ENCODE measurements at places on chromosomes 5 and 9. TPM values are rescaled to one million over a fixed set of nuclear protein-coding genes. Genes with fewer than 3 reads are reported as not detected.

The FOXI1 gene
- total RNA-seq = not detected

The ERGIC1 gene
- 113 TPM for total RNA-seq

The IRX1 gene
- total RNA-seq = not detected

The FLT4 gene
- total RNA-seq = 0.17 TPM

The FKTN gene
- 29.0 TPM for total RNA-seq

The NR2F1 gene
- total RNA-seq = 90.8 TPM

The ADRA1B gene
- total RNA-seq = 0.26 TPM

The SHC3 gene
- 7.7 TPM for total RNA-seq

The SIT1 gene
- total RNA-seq = not detected

DNA sequence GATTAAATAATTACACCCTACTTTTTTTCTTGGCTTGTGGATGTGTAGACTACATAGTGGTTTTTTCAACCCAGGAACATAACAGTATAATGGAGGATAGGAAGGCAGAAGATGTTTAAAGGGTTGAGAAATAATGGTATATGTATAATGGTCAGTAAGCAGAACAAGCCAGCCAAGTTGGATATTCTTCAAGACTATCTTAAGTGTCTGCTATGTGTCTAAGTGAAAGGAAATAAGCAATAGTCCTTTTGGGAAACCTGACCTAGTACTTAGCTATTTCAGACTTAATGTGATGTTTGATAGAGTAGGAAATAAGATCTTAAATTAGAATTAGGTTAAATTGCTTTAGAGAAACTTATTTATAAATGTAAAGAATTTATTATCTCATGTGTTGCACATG lies 85.7 kb downstream of the PTPDC1 start:
- no peak for DNase-seq

DNA sequence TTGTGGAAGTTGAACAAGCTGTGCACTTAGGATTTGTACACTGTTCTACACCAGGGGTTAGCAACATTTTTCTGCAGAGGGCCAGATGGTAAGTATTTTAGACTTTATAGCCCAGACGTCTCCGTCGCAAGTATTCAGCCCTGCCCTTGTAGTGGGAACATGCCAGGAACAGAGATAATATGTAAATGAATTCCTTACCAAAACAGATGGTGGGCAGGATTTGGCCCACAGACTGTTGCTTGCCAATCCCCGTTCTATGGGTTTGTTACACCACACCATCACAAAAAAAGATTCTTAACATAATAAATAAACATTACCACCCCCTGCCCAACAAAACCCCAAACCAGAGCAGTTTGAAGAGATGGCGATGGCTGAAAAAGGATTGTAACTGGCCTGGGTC lies 74.3 kb downstream of the AMBP start:
- DNase-seq = no peak

DNA sequence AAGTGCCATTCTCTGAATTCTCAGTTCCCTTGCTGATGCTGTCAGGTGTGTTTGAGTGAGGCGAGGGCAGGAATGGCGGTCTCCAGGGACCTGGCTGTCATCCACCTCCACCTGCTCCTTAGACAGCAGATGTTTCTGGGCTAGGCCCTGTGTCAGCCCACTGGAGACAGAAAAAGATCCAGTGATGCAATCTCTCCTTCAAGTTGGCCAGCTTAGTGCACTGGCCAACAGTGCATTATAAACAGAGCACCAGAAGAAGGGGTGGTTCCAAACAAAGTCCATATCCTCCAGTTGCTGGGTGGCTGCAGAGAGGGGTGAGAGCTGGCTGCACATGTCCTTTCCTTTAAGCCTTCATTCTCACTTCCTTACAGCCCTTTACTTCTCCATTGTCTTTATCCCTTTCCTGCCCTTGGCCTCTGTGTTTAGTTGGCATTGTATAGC lies 26.5 kb downstream of the NANS start:
- no peak for DNase-seq

DNA sequence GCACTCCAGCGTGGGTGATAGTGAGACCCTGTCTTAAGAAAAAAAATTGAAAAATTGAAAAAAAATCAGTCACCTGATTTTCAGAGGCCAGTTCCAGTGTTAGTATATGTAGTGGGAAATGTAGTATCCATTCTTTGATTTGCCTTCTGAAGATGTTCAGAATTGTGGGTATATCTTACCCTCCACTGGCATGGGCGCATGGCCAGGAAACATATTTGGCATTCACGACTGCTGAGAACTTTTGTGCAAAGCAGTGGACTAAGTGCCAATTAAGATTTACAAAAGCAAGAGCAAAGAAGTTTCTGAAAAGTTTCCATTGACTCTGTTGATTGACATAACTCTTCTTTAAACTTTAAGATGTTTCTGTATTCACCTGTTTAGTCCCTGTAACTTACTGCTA lies 2.4 kb downstream of the CAVIN4 start:
- no peak for DNase-seq

DNA sequence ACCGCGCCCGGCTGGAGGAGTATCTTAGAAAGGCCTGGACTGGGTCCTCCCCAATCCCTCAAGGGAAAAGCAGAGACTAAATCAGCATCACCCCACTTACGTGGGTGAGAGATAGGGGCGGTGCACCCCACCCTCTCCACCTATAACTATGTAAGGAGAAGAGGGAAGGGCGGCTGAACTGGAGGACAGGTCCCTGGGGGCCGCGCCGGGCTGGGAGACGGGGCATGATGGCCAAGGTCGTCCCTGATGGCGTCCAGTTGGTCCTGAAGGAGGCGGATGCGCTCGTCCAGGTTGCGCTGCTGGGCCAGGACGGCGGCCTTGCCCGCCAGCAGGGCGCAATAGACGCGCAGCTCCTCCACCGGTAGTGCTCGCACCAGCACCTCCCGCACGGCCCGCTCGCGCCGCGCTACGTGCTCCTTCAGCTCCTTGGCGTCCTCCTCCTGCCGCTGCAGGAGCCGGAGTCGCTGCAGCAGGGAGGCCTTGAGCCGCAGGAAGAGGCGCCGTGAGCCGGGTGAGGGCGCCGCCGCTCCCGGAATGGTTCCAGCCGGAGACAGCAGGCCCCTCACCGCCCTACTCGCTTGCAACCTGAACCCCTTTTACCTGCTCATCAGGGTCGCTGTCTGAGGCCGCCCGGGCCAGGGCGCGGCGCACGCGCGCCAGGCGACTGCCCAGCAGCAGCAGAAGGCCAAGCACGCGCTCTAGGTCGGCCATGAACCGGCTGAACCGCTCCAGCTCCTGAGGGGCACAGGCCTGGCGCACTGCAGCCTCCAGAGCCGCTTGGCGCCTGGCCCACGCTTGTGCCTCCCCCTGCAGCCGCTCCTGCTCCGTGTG lies 7.6 kb downstream of the SHROOM1 start:
- peak; percentile 56 for DNase-seq

DNA sequence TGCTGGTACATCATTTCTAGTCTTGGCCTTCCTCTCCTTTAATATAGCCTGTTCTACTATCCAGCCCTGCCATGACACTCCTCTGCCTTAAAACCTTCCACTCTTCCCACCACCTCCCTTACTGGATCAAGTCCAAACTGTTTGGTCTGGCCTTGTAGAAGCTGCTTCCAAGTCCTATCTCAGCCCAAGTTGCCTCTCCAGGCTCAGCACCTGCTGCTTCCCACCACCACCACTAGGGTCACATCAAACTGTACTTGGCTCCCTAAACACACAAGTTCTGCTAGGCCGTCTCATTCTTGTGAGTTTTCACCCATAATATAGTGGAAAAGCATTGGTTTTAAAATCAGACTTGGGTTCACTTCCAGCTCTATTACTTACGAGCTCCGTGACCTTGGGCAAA lies 1.4 kb downstream of the NDUFA8 start:
- peak; percentile 35 for DNase-seq

DNA sequence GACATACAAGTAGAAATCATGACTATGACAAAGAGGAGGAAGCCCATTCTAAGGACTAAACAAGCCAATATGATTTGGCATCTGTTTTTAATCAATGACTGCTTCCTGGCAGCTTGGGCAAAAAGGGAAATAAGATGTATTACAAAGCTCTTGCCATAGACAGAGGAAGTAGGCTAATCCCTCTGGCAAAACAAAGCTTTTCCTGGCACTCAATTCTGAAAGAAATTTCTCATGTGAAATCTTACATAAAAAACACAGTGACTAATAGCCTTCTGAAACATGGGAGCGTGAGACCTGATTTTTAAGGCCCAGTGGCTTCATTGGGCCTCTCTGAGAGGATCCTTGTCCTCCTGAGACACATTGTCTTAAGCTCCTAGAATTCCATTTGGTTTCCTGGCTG lies 93.6 kb downstream of the COL23A1 start:
- no peak for DNase-seq

GRCh38 chr5:42586625-42587024 lies 163.4 kb downstream of the GHR start:
- DNase-seq = peak; percentile 42

GRCh38 chr5:165723931-165724330 lies 2218.5 kb downstream of the MAT2B start:
- DNase-seq = no peak

DNA sequence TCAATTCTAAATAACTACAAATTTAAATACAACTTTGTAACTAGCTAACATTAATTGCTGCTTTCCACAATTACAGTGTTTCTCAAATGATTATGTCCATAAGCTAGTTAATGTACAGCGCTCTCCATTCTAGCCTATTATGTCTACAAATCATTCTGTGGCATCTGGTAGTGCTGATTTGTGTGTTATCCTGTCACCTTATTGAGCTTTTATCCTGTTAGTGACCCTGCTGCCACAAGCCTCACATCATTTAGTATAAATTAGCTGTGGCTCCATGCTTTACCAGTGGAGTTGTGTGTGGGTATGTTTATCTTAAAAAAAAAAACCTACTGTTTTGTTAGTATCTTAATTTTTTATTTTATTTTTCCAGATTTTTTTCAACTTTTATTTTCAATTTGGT lies 112.6 kb upstream of the PJA2 start:
- no peak for DNase-seq

DNA sequence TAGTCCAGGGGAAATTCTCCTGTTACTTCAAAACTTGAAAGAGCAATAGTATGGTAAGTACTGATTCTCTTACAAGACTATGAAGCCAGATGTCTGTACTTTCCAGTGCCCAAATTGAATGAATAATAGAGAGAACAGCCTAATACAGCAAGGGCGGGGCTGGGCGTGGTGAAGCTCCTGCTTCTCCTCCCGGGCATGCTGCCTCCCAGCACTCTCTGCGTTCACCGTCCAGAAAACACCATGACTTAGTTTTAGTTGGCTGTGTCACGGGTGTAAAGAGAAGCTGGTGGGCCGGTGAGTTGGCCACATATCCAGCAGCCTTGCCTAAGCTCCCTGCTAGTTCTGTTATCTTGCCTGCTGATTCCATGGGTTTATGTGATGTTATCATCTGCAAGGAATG lies 40.7 kb upstream of the ADAMTS2 start:
- DNase-seq = no peak

GRCh38 chr5:141420855-141421488 lies at the start of gene PCDHGA11:
PCDHGA11 (plus strand) TSS chr5:141421051; CDS start chr5:141421228, 177 bp downstream.
- peak; percentile 56 for DNase-seq

DNA sequence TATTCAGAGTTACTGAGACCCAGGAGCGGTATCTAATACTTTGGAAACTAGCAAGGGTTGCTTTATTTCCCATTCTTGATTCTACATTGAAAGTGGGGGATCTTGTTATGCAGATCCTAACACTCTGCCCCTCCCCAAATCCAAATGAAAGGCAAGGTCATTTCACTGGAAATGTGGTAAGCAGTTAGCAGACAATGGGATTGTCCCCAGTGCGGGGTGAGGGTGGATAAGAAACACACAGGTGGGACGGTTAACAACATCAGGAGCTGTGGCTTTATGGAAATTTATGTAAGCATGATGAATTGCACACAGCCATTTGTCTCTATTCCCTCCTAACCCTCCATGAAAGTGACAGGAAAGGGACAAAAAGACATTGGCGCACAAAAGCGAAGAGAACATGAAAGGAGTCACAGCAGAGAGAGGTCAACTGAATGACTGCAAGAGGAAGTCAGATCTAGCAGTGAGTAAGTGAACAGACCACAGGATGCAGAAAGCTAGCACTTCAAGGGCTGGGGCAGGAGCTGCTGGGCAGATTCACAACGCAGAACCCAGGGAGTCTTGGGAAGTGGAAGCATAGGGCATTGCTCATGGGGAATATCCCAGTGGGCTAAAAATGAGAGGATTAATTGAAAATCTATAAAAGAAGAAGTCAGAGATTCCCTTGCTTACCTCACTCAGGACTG lies 184.4 kb downstream of the HSD17B3 start:
- no peak for DNase-seq

- DNase-seq = no peak
Observed at GRCh38 chr5:75057561-75057960, 5.2 kb upstream of the GCNT4 start.

- DNase-seq = no peak
Observed at GRCh38 chr9:35856882-35857281, 13.3 kb downstream of the OR13J1 start.

- peak; percentile 81 for DNase-seq
Observed at GRCh38 chr9:135990468-135991429, 29.6 kb upstream of the UBAC1 start.

DNA sequence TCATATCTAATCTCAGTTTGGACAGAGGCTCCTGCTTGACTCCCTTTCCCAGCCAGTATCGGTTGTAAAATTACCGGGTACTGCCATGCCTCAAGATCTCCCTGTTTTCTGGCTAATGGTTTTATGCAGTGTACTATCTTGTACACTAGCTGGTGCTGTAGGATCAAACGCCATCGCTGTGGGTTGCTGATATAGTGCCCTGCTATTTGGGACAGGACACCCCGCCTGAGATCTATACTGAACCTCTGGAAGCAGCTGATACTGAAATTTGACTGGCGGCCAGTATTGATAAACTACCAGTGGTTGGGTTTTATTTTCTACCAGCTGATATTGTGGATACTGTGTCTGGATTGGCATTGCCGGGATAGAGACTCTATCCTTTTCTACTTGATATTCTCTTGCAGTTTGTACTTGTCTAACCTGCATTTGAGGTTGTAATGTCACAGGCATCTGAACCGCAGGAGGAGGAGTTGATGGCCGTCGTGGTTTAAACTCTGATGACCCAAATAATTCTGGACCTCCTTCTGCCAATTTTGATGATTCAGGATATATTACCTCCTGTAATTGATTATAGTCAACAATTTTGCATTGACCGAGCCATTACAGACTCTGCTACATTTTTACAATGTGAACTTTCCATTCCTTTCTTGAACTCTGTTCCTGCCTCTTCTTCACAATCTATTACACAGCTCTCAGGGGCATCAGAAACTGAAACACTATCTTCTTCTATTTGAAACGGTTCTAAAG lies 112.5 kb upstream of the LARP1 start:
- DNase-seq = no peak

DNA sequence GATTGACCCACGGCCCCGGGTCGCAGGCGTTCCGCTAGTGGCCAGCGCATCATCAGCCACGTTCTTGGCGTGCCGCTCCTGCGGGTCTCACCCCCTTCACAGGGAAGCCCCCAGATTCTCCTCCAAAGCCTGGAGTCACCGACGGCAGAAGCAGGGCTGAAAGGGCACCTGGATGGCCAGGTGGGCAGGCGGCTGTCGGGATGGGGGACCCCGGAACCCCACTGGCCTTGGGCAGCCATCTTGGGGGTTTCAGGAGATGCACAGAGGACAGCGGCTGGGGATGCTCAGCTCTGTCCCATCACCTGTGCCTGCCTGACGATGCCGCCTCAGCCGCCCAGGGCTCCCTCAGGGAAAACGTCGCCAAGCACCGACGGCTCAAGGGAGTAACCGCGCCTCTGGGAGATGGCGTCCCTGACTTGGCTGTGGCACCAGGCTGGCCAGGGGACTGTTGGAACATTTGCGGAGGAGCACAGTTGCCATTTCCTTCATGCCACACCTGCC lies 14.1 kb upstream of the SLC9A3 start:
- no peak for DNase-seq

- peak; percentile 60 for DNase-seq
Observed at GRCh38 chr9:127796225-127796813, 6.4 kb upstream of the FPGS start.

Measured in fibroblast of lung (primary cell).